Pancreas (tissue), 10 donors: ENCODE measurements at places on chromosomes 5 and 9. TPM values are rescaled to one million over a fixed set of nuclear protein-coding genes. Genes with fewer than 3 reads are reported as not detected.

The CDKN2B-AS1 gene
- total RNA-seq = 0.32 TPM

The ARID3C gene
- total RNA-seq = not detected

The IRX1 gene
- 0.56 TPM for total RNA-seq

The ARHGEF37 gene
- total RNA-seq = 9.7 TPM

The TEK gene
- 3.8 TPM for total RNA-seq

The NR5A1 gene
- total RNA-seq = not detected

The ORM2 gene
- total RNA-seq = not detected

The GCNT4 gene
- total RNA-seq = 2.8 TPM

The PCDHB9 gene
- 0.97 TPM for total RNA-seq

The CCDC183 gene
- total RNA-seq = 2.6 TPM

The GPR150 gene
- 4.6 TPM for total RNA-seq

The FKBP15 gene
- 16.5 TPM for total RNA-seq

The DMRT2 gene
- not detected for total RNA-seq

The GFM2 gene
- 8.1 TPM for total RNA-seq

The MYMK gene
- total RNA-seq = not detected

The ZNF366 gene
- 0.58 TPM for total RNA-seq

The SLC6A19 gene
- total RNA-seq = 0.37 TPM

The INSL6 gene
- total RNA-seq = not detected

The CEMIP2 gene
- total RNA-seq = 39.3 TPM

The GPX8 gene
- 2.8 TPM for total RNA-seq

The CLIC3 gene
- total RNA-seq = not detected

The NR6A1 gene
- 2.1 TPM for total RNA-seq

The EIF4E1B gene
- not detected for total RNA-seq

The EFCAB9 gene
- not detected for total RNA-seq

The MPDZ gene
- 2.7 TPM for total RNA-seq

The TLX3 gene
- not detected for total RNA-seq

The ZNF483 gene
- total RNA-seq = 6.2 TPM

The PCA3 gene
- total RNA-seq = not detected

The FSD1L gene
- total RNA-seq = 4.3 TPM

The PCDHGB2 gene
- total RNA-seq = 2.8 TPM

The SERF1A gene
- total RNA-seq = 1.9 TPM

The CCDC152 gene
- total RNA-seq = 0.43 TPM

The TMEM252 gene
- not detected for total RNA-seq

The OTP gene
- not detected for total RNA-seq

The APBA1 gene
- 3.2 TPM for total RNA-seq

The C9orf50 gene
- total RNA-seq = not detected

The HRCT1 gene
- 0.43 TPM for total RNA-seq

The PTGDS gene
- total RNA-seq = 38.8 TPM

The DBH gene
- not detected for total RNA-seq

The CBY3 gene
- not detected for total RNA-seq

The SUSD3 gene
- total RNA-seq = 0.75 TPM

The MYO10 gene
- 40.2 TPM for total RNA-seq

The DMRTA1 gene
- 1.2 TPM for total RNA-seq

The GMCL2 gene
- not detected for total RNA-seq

The EPB41L4A gene
- total RNA-seq = 7.0 TPM

The GLE1 gene
- 8.4 TPM for total RNA-seq
